ENCODE measurements at places on chromosomes 12 and 14. TPM values are rescaled to one million over a fixed set of nuclear protein-coding genes. Genes with fewer than 3 reads are reported as not detected.

Gene TSPAN11
- not detected for total RNA-seq

Gene CELA1
- total RNA-seq = 0.36 TPM

Gene RPGRIP1
- not detected for total RNA-seq

Gene FSCB
- not detected for total RNA-seq

Gene PMCH
- total RNA-seq = not detected

Gene REP15
- total RNA-seq = not detected

Gene KRT72
- total RNA-seq = 7.7 TPM

Gene CPM
- total RNA-seq = 2.0 TPM

Gene RNASE7
- not detected for total RNA-seq

Gene RND1
- total RNA-seq = 0.89 TPM

Gene PRKCH
- 284 TPM for total RNA-seq

Gene TSPAN9
- 0.67 TPM for total RNA-seq

Gene C12orf54
- not detected for total RNA-seq

Gene KITLG
- not detected for total RNA-seq

Gene CHD8
- 132 TPM for total RNA-seq

Gene SYCP3
- 0.28 TPM for total RNA-seq

Gene NAV3
- total RNA-seq = not detected

Gene PDE3A
- not detected for total RNA-seq

Gene LRCOL1
- total RNA-seq = not detected

Gene TSPAN8
- not detected for total RNA-seq

Gene KRT6C
- total RNA-seq = not detected

Gene SLC39A9
- 38.6 TPM for total RNA-seq

Gene DCN
- not detected for total RNA-seq

Gene TAS2R42
- total RNA-seq = not detected
